ENCODE measurements at places on chromosomes 5 and 9.

GRCh38 chr5:66242050-66242715 is 98.1 kb downstream of the SREK1 start:
- peak; percentile 3 for DNase-seq

DNA sequence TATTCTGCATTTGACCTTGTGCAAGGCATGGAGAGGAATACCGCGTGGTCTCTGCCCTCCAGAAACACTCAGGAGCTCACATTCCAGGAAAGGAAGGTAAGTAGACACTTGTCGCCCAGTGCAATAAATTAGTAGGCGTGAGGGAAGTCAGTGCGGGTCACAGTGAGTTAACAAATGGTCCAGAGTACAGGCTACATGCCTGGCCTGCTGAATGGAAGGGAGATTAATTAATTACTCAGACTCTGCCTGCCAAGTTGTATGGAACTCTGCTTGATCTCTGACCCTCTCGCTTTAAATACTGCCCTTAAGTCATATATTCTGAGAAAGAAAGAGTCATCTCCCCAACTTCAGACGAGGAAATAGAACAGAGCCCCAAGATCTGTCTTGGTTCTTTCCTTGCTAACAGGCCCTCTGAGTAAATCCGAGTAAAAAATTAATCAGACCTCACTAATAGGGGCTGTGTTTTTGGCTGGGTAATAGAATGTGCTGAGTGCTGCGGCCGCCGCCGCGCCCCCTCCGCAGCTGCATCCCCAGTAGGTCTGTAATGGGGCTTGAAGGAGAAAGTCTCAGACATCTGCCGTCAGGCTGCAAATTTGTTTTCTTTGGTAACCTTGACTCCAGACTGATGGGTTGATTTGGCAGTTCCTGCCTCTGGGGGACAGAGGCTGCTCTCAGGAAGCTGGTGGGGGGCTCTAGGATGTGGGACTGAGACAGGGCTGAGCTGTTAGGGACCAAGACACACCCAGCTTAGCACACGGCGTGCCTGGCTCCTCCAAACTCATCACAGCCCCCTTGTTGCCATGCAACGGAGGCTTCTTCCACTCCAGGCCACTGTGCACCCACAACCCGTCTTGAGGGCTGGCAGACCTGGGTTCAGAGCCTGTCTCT is 144.4 kb downstream of the NSG2 start:
- no peak for DNase-seq

GRCh38 chr5:152736906-152737305 is 331.8 kb upstream of the NMUR2 start:
- DNase-seq, result no peak

- peak; percentile 75 for DNase-seq
Observed at GRCh38 chr9:124771867-124772679, 962 bp upstream of the NR6A1 start.

GRCh38 chr5:9207817-9208418 is 338.0 kb downstream of the SEMA5A start:
- DNase-seq, result peak; percentile 68

DNA sequence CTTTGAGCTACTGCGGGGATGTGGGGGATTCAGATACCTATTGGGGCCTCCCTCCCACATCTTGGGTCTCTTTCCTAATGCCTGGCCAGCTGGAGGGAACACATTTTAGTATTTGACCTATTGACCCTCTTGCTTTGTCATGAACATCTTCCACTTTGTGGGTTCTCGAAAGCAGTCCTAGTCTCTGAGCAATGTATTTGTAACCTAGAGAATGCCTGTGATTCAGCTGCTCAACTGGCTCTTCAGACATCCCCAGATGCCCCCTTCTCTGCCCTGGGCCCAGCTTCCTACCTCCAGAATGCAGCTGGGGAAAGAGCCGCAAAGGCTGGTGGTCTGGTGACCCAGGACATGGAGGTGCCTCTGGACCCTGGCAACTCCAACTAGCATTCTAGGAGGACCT is 32.2 kb downstream of the APTX start:
- DNase-seq, result peak; percentile 61

DNA sequence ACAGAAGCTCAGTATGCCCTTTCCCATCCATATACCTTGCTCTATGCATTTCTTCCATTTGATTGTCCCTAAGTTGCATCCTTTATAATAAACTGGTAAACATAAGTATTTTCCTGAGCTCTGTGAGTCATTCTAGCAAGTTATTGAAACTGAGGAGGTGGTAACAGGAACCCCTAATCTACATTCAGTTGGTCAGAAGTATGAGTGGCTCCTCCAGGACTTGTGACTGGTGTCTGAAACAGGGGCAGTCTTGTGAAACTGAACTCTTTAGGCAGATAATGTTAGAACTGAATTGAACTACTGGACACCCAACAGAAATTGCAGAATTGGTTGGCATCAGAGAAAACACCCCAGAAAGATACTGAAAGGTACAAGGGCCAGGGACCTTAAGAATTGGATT is 133.1 kb upstream of the POU5F2 start:
- no peak for DNase-seq

- peak; percentile 14 for DNase-seq
Observed at GRCh38 chr9:107674721-107675277, 185.2 kb upstream of the KLF4 start.

DNA sequence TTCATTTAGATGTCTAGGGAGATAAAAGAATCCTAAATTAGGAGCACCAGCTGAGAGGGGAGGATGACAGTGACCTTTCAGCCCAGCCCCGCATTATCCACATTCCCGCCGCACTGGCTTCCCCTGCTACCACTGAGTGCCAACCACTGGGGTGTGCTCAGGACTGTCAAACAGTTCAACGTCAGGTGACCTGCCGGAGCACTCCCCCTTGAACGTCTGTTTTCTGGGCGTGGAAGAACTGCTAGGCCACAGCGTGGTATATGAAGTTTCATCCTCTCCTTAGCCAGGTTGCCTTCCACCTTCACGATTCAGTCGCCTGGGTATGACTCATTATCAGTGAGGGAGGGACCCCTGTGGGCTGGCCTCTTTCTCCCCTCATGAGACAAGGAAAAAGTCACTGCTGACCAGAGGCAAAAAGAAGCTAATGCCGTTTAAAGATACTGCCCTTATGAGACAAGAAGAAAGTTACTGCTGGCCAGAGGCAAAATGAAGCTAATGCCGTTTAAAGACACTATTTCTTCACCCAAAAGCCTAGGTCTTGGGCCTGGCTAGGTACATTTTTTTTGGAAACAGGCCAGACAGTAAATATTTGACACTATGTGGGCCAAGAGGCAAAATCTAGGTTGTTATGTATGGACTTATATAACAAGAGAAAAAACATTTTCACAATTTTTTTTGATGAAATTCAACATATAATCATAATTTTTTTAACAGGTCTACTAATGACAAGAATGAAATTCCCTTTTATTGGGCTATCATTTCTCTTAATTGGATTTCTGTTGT is 4.6 kb downstream of the NMRK1 start:
- no peak for DNase-seq

DNA sequence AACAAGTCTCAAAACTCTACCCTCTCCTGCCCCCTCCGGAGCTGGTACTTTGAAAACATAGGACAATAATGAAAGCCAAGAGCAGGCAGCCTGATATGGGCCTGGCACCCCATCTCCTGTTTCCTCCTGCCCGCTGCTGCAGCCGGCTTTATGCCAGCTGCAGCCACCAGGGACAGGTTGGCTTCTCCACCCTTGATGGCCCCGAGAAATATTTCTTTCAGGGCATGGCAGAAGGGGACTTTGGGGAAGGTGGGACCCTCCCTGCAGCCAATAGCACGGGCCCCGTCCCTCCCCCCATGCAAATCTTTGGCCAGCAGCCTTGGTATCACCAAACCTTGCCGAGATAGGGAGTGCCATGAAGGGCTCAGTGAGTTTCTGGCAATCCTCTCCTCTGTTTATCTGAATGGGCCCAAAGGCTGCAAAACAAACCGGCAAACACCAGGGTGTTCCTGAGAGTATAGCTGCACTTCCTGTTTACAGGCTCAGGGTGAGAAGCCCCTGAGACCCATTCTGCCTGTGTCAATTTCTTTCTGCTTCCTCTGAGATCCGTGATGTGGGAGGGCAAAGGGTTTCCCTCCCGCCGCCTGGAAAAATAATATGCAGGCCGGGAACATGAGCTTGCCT is 73.4 kb upstream of the BOD1 start:
- no peak for DNase-seq

DNA sequence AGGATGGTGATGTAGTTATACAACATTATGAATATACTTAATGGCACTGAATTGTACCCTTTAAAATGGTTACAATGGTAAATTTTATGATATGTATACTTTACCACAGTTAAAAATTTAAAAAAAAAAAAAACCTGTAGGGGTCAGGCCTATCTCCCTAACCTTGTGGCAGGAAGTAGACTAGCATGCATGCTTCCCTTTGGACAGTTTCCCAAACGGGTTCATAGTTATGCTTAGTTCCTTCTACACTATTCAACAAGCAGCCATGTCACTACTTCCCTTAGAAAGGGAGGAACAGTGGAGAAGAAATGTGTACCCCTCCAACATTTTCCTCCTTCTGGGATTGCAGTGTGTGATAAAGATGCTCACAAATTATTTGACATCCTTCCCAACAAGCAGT is 32.5 kb downstream of the IDNK start:
- no peak for DNase-seq

GRCh38 chr5:78639791-78640190 is 8.8 kb downstream of the LHFPL2 start:
- no peak for DNase-seq

- DNase-seq, result no peak
Observed at GRCh38 chr5:2486373-2486772, 265.1 kb downstream of the IRX2 start.

DNA sequence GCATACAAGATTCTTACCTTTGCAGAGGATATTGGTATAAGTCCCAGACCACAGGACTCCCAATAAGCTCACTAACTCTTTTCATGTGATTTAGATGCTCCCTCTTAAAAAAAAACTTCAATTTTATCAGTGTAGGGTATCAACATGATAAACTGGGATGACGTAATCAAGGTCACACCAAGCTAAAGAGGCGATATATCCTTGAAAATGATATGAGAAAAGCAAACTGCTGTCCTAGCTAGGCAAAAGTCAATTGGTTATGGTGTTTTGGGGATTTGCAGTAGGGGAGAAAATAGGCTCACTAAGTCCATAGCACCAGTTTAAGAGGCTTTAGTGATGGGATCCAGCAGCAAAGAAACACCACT is 354.4 kb downstream of the DIRAS2 start:
- no peak for DNase-seq

DNA sequence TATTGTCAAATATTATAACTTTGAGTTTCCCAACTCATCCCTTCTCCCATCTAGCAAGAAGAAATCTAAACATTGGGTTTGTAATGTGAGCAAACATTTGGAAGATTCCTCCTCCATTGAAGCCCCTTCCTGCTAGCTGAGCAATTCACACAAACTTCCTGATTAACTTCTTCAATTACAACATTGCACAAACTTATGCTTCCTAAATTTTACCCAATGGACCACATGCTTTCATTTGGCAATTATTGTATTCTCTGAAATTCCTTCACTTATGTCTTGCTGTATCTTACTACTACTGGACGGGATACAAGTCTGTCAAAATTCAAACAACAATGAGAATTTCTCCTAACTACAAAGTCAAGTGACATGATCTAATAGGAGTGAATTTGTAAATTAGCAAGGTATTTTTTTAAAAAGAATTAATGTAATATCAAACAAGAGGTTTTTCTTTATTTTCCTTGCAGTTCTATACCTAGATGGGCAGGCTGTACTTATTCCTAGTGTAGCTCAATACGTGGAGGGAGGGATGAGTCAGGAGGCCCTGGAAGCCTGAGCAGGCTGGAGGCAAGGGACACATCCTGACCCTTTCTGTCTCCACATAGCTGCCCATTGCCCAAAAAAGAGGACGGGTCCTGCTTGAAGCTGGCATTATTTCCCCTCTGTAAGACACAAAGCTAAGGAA is 11.8 kb upstream of the IFNW1 start:
- DNase-seq, result peak; percentile 7

- no peak for DNase-seq
Observed at GRCh38 chr5:79578876-79579275, 33.4 kb upstream of the TENT2 start.

- no peak for DNase-seq
Observed at GRCh38 chr9:135440620-135441019, 39.0 kb upstream of the PPP1R26 start.

Data from EH (cell line).